ENCODE measurements at places on chromosomes 13 and 19. TPM values are rescaled to one million over a fixed set of nuclear protein-coding genes. Genes with fewer than 3 reads are reported as not detected.

Gene MAB21L1
- 0.05 TPM for polyA plus RNA-seq

- no peak for DNase-seq
Observed at GRCh38 chr19:33693678-33694077, 71.9 kb downstream of the CHST8 start.

DNA sequence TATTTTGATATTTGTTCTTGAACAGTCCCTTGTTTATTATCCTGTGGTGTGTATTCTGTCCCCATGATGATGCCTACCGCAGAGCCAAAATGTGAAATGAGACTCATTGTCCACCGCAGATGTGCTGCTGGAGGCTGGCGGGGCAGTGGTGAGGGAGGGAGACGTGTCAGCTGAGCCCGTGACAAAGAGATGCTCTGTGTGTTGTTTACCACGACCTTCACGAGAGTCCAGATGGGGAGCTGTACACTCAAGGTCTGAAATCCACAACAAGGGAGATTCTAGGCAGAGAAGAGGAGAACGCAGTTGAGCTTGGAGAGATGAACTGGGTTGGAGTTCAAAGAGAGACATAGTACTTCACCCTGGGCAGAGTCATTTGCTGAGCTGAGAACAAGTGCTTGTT, 20.8 kb upstream of the AMER2 start:
- DNase-seq: no peak

DNA sequence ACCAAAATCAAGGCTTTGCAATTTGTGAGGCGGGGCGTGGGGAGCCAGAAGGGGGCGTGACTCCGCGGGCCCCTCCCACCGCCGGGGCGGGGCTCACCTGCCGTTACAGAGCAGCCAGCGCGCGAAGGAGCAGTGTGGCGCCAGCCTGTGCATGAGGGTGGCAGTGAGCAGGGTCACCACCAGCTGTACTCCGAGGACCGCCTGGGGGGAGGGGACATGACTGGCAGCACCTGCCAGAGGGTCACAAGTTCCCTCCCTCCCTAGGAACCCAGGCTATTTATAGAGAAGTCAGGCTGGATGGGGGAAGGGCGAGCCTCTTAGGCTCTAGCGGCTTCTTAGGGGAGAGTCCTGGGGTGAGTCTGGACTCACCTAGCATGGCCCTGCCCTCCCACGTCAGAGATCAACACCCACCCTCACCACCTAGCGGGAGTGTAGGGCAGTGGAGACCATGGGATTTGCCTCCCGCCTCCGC, 3.6 kb downstream of the TMEM161A start:
- DNase-seq: peak; percentile 87

Gene RRAS
- polyA plus RNA-seq: 29.6 TPM

Gene NEK5
- 5.2 TPM for polyA plus RNA-seq

Gene COMP
- not detected for polyA plus RNA-seq

GRCh38 chr19:3047496-3048189, 14.7 kb downstream of the TLE5 start:
- peak; percentile 81 for DNase-seq

DNA sequence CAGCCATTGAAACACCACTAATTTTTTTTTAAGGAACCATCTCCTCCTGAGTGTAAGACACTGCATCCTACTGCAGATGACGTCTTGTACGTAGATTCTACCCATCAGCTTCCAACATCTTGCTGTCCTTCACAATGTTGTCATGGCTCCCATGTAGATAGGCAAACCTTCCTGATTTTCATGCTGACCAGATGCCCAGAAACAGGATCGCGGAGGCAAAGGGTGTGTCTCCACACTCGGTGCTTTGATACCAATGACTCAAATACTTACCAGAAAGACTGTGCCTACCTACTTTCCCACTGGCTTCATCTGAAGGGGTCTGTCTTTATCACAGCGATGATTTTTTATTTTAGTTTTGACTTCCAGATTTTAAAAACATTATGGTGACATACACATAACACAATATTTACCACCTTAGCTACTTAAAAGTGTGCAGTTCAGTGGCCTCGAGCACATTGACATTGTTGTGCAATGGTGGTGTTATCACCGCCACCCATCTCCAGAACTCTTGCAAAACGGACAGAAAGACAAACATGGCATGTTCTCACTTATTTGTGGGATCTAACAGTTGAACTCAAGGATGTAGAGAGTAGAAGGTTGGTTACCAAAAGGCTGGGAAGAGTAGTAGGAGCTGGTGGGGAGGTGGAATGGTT, 94.0 kb upstream of the PEG3 start:
- no peak for DNase-seq

Gene NUCB1
- polyA plus RNA-seq: 209 TPM

DNA sequence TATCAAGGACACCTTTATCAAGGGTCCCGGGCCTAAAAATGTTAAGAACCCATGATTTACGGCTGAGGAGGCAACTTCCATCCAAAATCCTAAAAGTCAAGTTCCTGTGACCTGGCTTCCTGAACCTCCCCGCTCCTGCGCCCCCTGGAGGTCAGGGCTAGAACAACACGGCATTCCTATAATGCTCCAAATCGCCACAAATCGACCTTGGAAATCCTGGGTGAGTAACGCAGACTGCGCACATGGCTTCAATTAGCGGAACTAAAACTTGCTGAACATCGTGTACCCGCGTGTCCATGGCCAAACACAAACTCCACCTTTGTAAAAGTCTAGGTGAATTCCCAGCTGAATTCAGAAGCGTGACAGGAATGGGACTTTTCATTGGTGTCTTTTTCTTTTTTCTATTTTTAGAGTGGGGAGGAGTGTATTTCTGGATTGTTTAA, 4.3 kb upstream of the C5AR1 start:
- DNase-seq: no peak

Gene BEST2
- polyA plus RNA-seq: 0.13 TPM

Gene SERP2
- 9.6 TPM for polyA plus RNA-seq

DNA sequence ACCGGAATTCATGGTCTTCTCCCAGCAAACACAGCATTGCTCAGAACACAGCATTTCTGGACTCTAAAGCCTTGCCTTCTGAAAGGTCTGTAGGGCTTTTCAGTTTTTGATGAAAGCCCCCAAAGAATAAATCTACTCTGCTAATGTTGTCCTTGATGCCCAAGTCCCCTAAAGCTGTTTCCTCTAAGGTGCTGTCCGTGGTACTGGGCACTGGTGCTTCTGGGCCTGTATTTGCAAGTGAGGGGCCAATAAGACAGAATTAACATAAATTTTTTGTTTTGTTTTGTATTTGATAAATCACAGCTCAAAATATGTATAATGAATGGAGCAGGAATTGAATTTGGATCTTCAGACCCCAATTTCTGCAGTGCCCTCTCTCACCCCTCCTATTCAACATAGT, 12.1 kb upstream of the LGALS13 start:
- no peak for DNase-seq

Gene PPM1N
- 0.25 TPM for polyA plus RNA-seq

DNA sequence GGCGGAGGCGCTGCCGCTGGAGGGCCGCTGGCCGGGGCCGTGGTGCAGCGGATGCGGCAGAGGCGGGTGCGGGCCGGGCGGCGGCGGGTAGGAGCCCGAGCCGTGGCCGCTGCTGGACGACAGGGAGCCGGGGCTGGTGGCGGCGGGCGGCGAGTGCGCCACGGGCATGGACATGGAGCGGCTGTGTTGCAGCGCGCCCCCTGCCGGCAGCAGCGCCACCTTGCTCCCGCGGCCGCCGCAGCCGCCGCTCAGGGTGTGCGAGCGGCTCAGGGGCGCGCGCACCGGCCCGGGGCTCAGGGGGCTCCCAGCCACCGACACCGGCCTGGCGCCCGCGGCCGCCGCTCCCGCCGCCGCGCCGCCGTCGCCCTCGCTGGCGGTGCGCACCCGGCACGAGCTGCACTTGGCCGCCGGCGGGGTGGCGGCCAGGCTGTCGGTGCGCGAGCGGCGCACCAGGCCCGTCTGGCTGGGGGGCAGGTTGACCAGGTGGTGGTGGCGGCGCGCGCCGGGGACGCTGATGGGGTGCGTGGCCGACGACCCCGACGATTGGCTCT, 1.7 kb downstream of the IRS2 start:
- peak; percentile 64 for DNase-seq

GRCh38 chr19:47679251-47679900, 33.8 kb upstream of the EHD2 start:
- peak; percentile 59 for DNase-seq

DNA sequence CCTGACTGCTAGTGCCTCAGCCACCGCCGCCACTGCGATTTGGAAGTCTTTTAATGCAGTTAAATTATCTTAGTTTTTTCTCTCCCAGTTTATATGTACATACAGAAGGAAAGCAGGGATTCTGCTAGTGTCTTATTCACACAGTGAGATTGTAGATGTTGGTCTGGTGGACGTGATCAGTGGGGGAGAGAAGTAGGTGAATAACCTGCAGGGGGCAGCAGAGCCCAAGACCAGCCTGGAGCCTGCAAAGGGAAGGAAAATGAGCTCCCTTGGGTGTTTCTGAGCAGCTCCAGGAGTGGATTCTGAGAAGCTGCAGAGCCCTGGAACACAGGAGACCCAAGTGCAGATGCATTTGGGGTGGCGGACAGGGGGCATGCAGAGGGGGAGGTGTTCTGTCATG, 26.3 kb downstream of the ZNF844 start:
- peak; percentile 83 for DNase-seq

Gene C1QTNF9
- 0.46 TPM for polyA plus RNA-seq

- no peak for DNase-seq
Observed at GRCh38 chr13:44842158-44842557, 147.1 kb downstream of the NUFIP1 start.

- peak; percentile 70 for DNase-seq
Observed at GRCh38 chr19:2235381-2236063, 607 bp downstream of the PLEKHJ1 start.

DNA sequence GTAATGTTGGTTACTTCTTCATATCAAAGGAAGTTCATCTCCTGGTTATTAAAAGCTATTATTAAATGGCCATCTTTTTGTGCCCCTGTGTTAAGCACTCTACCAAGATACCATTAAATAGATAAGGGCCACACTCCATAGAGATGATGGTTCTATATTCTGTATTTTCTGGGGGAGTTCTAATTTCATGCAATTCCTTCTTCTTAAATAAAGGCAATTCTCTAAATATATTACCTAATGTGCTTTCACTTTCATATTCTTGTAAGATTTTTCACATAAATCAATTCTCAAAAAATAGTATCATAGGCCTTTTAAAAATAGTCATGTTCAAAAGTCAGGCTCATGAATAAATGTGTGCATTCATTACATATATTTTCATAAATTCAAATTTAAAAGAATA, 47.0 kb upstream of the USPL1 start:
- no peak for DNase-seq

DNA sequence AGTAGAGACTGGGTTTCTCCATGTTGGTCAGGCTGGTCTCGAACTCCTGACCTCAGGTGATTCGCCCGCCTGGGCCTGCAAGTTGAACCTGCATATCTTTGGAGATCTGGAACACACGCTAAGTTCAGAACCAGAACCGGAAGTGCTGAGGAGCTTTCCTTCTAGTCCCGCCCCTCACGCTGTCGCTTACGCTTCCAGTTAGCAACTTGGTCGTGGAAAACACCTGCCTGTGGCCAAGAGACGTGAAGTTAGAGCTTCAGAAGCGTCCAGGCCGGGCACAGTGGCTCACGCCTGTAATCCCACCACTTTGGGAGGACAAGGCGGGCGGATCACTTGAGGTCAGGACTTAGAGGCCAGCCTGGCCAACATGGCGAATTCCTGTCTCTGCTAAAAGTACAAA, 15.0 kb upstream of the ZNF57 start:
- no peak for DNase-seq

Gene ANGPTL4
- polyA plus RNA-seq: 7.0 TPM

- DNase-seq: no peak
Observed at GRCh38 chr19:47019431-47020041, at the start of gene NPAS1. Gene NPAS1, plus strand, starts transcription at chr19:47019837. Its CDS starts 1,211 bp downstream, at chr19:47021048.

DNA sequence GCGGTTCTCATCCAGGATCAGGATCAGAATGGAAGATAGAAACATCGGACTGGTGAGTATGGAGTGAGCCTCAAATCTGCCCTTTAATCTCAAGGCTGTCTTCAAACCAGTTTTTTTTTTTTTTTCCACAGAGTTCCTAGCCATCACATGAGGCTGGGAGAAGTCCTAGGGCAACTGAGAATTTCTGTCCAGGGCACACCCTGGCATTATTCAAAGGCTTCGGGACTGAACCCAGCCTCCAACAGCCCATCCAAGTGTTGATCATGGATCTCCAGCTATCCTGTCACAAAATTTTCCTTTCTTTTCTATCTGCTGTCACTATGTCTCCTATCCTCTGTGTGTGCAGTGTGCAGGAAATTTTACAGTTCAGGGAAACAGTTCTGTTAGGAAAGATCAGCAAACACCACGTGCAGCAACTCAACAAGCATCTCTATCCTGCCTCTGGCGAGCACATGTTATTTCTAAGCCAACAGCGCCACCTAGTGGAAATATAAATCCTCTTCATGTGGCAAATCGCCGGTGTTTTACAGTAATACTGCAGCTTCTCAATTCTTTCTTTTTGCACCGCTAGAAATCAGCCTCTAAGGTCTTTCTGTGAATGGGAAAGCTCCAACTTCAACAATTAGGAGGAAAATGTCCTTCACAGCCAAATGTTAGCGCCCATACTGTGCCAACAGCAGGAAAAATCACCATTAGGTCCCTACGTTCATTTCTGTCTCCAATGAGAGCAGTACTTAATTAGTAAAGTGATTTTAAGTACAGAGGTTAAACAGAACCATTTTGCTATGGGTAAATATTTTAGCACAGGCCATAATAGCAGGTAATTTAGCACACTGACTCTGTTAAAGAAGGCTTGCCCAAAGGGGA, 21.4 kb upstream of the ZNF181 start:
- no peak for DNase-seq

DNA sequence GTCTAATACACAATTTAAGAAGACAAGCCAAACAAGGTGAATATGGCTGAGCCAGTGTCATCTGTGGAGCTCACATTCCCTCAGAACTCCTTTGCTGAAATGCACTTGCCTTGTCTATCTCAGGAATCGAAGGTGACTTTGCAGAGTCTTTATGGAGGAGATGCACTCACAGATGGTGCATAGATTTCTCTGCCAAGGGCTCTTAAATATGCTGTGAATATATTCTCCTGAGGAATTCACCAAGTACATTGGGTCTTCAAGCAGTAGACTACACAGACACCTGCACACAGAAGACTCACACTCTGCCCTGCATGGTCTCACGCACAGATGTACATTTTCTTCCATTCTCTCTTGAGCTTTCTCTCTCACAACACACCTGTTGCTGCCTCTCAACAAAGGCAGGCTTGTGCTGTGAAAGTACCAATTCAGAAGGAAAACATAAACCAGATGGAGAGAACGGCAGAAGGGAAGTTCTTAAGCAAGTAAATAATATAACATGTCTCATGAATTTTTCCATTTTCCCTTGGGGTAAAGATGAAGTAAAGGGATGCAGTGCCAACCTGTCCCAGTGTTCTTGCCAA, 174.7 kb downstream of the DLEU7 start:
- no peak for DNase-seq

All from left lung (tissue), 14 donors.